ENCODE measurements at places on chromosomes 12 and 14.

- DNase-seq, result no peak
Observed at GRCh38 chr14:59332727-59333126, 132.5 kb downstream of the GPR135 start.

GRCh38 chr12:93733358-93733757, 56.2 kb downstream of the CRADD start:
- DNase-seq, result no peak

DNA sequence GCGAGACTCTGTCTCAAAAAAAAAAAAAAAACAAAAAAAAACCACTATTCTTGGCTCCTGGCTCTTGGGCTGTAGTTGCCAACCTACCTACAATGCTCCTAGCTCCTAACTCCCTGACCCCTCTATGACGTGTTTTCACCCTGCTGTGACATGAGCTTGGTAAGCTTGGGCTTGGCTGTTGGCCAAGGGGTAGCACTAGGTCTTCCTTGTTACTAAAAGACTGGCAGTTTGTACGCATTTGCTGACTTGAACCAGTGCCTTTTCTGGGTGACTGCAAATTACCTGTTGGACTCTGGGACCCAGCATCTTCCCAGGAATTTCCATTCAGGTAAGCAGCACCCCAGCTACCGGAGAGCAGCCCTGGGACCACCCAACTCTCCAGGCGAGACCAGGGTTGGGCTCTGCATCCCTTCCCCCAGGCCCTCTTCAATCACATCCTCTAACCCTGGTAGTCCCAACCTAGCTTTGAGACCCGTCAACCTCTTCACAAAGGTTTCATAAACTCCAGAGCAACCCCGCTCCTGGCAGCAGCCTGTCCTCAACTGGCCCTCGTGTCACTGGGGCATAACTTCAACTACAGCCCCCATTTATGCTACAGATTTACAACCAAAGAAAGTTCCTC, 8.3 kb downstream of the CDK2AP1 start:
- no peak for DNase-seq

DNA sequence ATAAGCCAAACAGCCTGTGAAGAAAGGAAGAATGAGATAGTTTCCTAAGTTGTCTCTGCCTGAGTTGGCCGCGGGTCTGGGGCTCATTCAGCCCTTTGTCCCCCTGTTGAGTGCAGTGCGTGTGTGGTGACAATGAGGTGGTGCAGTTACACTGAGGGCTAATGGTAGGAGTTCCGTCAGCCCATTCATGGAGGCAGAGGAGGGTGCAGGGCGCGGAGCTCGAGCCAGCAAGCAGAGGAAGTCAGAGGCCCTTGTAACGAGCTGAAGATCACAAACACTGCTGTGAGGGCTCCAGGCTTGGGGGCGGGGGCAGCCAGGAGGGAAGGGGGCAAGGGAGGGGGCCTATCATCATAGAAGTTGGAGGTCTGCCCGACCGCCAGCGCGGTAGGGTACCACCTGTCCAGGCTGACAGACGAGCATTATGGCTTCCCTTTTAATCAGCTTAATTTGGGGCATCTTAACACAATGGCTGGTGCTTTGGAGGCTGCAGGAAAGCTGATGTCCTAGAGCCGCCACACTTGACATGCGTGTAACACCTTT, 20.5 kb downstream of the CCND2 start:
- DNase-seq, result no peak

DNA sequence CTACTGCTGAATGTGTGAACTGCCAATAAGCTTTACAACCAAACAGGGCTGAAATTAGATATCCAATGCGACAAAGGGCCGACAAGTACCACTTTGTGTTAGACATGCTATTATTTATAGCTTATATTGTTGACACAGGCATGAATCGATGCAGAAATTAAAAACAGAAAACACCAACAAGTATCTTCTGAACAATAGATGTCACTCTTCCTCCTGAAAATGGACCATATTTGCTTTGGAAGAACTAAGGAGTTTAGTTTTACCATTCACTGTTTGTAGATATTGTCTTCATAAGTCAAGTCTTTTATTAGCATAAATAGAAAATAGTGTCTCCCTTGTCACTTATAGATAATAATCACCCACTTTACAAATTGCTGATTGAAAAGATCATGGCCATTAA, 86.5 kb downstream of the LRIG3 start:
- no peak for DNase-seq

DNA sequence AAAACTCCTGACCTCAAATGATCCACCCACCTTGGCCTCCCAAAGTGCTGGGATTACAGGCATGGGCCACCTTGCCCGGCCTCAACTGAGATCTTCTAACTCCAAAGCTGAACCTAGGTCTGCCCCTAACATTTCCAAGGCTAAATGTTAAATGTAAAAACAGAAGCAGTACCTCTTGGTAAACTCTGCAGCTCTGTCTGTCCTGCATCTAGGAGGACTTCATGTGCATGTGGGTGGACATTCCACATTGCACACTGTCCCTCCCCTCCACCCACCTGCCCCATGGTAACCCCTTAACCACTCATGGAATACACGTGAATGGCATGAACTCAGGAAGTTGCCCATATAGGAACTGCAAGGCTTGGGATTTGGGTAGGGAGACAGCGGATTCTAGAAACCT, 33.1 kb downstream of the SNX6 start:
- no peak for DNase-seq

- no peak for DNase-seq
Observed at GRCh38 chr14:101876555-101876938, 87.8 kb upstream of the DYNC1H1 start.

DNA sequence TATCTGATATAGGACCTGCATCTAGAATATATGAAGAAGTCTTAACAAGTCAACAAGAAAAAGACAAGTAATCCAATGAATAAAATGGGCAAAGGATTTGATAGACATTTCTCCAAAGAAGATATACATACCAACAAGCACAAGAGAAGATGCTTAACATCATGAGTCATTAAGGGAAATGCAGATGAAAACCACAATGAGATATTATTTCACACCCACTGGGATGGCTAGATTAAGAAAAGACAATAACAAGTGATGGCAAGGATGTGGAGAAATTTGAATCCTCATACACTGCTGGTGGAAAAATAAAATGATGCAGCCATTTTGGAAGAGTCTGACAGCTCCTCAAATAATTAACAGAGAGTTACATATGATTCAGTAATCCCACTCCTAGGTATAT, 502.6 kb downstream of the FUT8 start:
- no peak for DNase-seq

Measured in NCI-H2227 treated with DMSO at 0.1 percent for 48 hours (cell line).